Thoracic aorta (tissue), 2 donors: ENCODE measurements at places on chromosomes 7 and 10. TPM values are rescaled to one million over a fixed set of nuclear protein-coding genes. Genes with fewer than 3 reads are reported as not detected.

DNA sequence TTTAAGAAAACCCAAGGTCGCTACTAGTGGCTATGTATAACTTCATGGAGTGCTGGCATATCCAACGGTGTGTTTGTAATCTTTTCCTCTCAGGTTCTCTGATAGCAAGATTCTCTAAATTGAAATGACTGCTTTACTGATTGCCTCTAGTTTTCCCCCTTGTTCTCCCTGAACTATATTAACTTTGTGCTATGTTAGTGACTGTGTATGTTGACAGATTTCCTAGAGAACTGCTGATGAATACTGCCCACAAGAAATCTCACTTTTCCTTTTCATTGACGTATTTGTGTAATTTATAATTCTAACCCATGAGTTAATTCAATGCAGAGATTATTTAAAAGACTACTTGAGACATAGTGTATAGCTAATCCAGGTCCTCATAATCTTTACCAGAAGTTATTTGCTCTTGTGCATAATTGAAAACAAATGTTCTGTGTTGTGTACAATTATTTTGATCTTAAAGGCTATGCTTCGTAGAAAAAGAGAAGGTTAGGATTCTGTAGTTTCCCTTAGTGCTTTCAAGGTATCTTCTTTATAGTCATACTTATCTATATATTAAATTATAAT is 70.6 kb upstream of the GLCCI1 start:
- no peaks in the 10 kb centered on the region for H3K4me1 ChIP-seq
- H3K4me3 ChIP-seq, result no peak overlapping the region
- H3K27ac ChIP-seq, result no peak overlapping the region
- H3K36me3 ChIP-seq, result no peaks in the 10 kb centered on the region
- no peaks in the 10 kb centered on the region for H3K27me3 ChIP-seq
- no peak for DNase-seq

DNA sequence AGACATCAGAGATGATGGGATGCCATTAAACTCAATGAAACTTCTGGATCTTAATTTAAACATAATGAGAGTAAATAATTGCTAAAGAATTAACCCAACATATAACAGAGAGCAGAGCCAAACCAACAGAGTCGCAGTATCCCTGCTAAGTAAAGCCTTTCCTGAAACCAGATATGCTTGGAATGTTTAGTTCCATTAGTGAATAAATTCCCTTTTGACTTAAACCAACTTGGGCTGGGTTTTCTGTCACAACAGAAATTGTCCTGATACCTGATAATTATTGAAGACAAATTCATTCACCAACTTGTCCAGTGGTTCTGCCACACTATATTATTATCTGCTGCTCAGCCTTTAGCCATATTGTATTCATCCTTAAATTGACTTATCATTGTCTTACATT is 286.7 kb downstream of the FZD1 start:
- H3K36me3 ChIP-seq, result no peaks in the 10 kb centered on the region
- H3K27ac ChIP-seq, result no peak overlapping the region
- no peaks in the 10 kb centered on the region for H3K27me3 ChIP-seq
- H3K4me1 ChIP-seq, result peaks cover 5% of the 10 kb centered on the region

- H3K4me1 ChIP-seq, result peaks cover 74% of the 10 kb centered on the region
- H3K4me3 ChIP-seq, result no peak overlapping the region
- H3K27ac ChIP-seq, result no peak overlapping the region
- no peak for DNase-seq
These were observed 122.5 kb downstream of the CCNY start for GRCh38 chr10:35458500-35459448.

- H3K27ac ChIP-seq, result no peak overlapping the region
- peaks cover 8% of the 10 kb centered on the region for H3K4me1 ChIP-seq
- peaks cover 7% of the 10 kb centered on the region for H3K36me3 ChIP-seq
- H3K27me3 ChIP-seq, result no peaks in the 10 kb centered on the region
These were observed 121.2 kb downstream of the ZMIZ1 start for GRCh38 chr10:79189853-79190435.

- no peak overlapping the region for H3K4me3 ChIP-seq
- no peak for DNase-seq
These were observed 6.6 kb downstream of the FLNC start for GRCh38 chr7:128836729-128837348.

DNA sequence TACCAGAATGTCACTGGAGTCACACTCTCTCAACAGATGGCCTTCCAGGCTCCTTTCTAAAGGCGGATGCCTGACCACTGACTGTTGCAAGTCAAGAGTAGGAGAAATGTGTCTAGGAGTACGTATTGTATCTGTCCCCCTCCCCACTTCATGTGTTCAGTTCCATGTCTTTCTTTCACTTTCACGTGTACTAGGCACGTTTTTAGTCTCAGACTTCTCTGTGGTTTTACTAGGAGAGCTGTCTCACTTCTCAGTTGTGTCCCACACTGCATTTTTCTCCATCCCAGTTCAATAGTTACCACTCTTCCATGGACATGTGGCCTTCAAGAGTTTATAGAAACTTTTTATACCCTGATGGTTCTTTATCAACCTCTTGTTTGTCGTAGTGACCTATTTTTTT is 893.0 kb downstream of the NRG3 start:
- H3K4me1 ChIP-seq, result no peaks in the 10 kb centered on the region
- H3K4me3 ChIP-seq, result no peak overlapping the region
- H3K36me3 ChIP-seq, result no peaks in the 10 kb centered on the region
- H3K27me3 ChIP-seq, result no peaks in the 10 kb centered on the region
- no peak for DNase-seq
- no peak overlapping the region for H3K27ac ChIP-seq

The COL28A1 gene
- 3.0 TPM for total RNA-seq

The CAMK2B gene
- 1.5 TPM for total RNA-seq

The FAM25A gene
- total RNA-seq, result not detected

The ERLIN1 gene
- 9.3 TPM for total RNA-seq

The GRID2IP gene
- total RNA-seq, result 0.35 TPM

The UFSP1 gene
- 2.7 TPM for total RNA-seq

The COL17A1 gene
- 0.95 TPM for total RNA-seq

The UCMA gene
- total RNA-seq, result not detected
